Uterine smooth muscle cell (primary cell): ENCODE measurements at places on chromosomes 16 and 17. TPM values are rescaled to one million over a fixed set of nuclear protein-coding genes. Genes with fewer than 3 reads are reported as not detected.

The TBC1D3B gene
- total RNA-seq: 0.77 and 2.5 TPM in 2 replicates

The SCARF1 gene
- 0.25 and 0.44 TPM in 2 replicates for total RNA-seq

The ABCA8 gene
- 7.6 and 14.9 TPM in 2 replicates for total RNA-seq

The LRRC36 gene
- total RNA-seq: 0.22 and 1.00 TPM in 2 replicates

The OR2C1 gene
- total RNA-seq: 0.25 TPM in 1 of 2 replicates, not detected in the other

The INCA1 gene
- 0.11 and 0.37 TPM in 2 replicates for total RNA-seq

The SLC35B1 gene
- total RNA-seq: 60.6 and 63.2 TPM in 2 replicates

The CDRT15 gene
- not detected in 2 replicates for total RNA-seq

The CLEC10A gene
- total RNA-seq: not detected in 2 replicates

The OTOP2 gene
- total RNA-seq: not detected in 2 replicates

The CMTM1 gene
- 1.2 and 1.5 TPM in 2 replicates for total RNA-seq

The TM4SF5 gene
- not detected in 2 replicates for total RNA-seq

The NECAB2 gene
- 0.12 and 0.22 TPM in 2 replicates for total RNA-seq

The TEKT5 gene
- total RNA-seq: not detected in 2 replicates

The KRTAP4-5 gene
- total RNA-seq: not detected in 2 replicates

The TMEM106A gene
- total RNA-seq: 2.9 and 3.5 TPM in 2 replicates

The SLC16A11 gene
- total RNA-seq: 0.11 and 0.12 TPM in 2 replicates

The RCVRN gene
- not detected in 2 replicates for total RNA-seq

The KCNH6 gene
- total RNA-seq: not detected in 2 replicates

The SULT1A4 gene
- total RNA-seq: 1.1 and 1.2 TPM in 2 replicates

The CPSF4L gene
- total RNA-seq: not detected in 2 replicates

The CACNG5 gene
- total RNA-seq: not detected in 2 replicates

The FOXC2 gene
- total RNA-seq: 1.2 and 1.8 TPM in 2 replicates
